ENCODE measurements at places on chromosomes 1 and 21.

GRCh38 chr1:171127501-171127900 lies 36.8 kb downstream of the FMO3 start:
- H3K27ac ChIP-seq: peak overlapping the region; percentile 79
- peaks cover 12% of the 10 kb centered on the region for H3K4me1 ChIP-seq
- no peak for DNase-seq

DNA sequence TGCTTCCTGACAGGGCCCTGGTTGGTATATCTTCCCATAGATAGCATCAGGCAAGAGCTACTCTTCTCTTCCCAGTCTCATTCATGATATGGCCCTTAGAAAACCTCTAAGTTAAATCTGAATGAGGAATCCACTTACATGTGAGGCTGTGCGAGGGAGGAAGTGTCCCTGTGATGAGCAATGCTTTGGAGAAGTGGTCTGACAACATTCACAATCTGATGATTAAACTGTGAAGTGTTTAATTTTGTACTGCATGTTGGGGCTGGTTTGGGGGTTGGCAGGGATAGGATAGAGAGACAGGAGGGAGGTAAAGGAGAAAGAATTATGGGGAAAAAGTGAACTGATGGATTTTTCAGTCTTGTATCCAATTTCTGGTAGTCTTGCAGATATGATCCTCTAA lies 421.2 kb upstream of the DAB1 start:
- no peaks in the 10 kb centered on the region for H3K4me1 ChIP-seq
- H3K27ac ChIP-seq: no peak overlapping the region
- H3K36me3 ChIP-seq: no peaks in the 10 kb centered on the region
- H3K27me3 ChIP-seq: no peaks in the 10 kb centered on the region
- H3K4me3 ChIP-seq: no peak overlapping the region
- no peak for DNase-seq

GRCh38 chr21:45917241-45917640 lies 64.3 kb upstream of the COL6A1 start:
- H3K27me3 ChIP-seq: no peaks in the 10 kb centered on the region
- H3K36me3 ChIP-seq: no peaks in the 10 kb centered on the region
- H3K4me3 ChIP-seq: no peak overlapping the region
- DNase-seq: no peak

- H3K27me3 ChIP-seq: no peaks in the 10 kb centered on the region
- H3K36me3 ChIP-seq: no peaks in the 10 kb centered on the region
- DNase-seq: peak; percentile 58
- H3K4me1 ChIP-seq: no peaks in the 10 kb centered on the region
- no peak overlapping the region for H3K4me3 ChIP-seq
- peak overlapping the region; percentile 5 for H3K27ac ChIP-seq
Observed at GRCh38 chr1:110240476-110241210, 30.5 kb downstream of the KCNC4 start.

DNA sequence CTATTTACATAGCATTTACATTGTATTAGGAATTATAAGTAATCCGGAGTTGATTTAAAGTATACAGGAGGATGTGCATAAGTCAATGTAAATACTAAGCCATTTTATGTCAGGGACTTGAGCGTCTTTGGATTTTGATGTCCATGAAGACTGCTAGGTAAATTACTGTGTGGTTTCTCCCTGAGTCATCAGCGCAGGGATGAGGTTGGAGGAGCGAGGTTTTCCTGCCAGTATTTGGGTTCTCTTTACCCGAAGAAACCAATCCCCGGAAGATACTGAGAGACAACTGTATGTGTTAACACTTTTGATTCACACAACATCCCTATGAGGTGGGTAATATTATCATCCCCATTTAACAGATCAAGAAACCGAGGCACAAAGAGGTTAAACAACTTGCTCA lies 29.3 kb downstream of the BATF3 start:
- H3K36me3 ChIP-seq: no peaks in the 10 kb centered on the region
- H3K4me1 ChIP-seq: no peaks in the 10 kb centered on the region
- H3K27ac ChIP-seq: no peak overlapping the region
- H3K27me3 ChIP-seq: no peaks in the 10 kb centered on the region
- no peak overlapping the region for H3K4me3 ChIP-seq

GRCh38 chr1:168297019-168297730 lies 16.5 kb downstream of the TBX19 start:
- DNase-seq: no peak
- H3K4me1 ChIP-seq: no peaks in the 10 kb centered on the region
- no peak overlapping the region for H3K4me3 ChIP-seq
- no peaks in the 10 kb centered on the region for H3K27me3 ChIP-seq
- H3K36me3 ChIP-seq: no peaks in the 10 kb centered on the region

DNA sequence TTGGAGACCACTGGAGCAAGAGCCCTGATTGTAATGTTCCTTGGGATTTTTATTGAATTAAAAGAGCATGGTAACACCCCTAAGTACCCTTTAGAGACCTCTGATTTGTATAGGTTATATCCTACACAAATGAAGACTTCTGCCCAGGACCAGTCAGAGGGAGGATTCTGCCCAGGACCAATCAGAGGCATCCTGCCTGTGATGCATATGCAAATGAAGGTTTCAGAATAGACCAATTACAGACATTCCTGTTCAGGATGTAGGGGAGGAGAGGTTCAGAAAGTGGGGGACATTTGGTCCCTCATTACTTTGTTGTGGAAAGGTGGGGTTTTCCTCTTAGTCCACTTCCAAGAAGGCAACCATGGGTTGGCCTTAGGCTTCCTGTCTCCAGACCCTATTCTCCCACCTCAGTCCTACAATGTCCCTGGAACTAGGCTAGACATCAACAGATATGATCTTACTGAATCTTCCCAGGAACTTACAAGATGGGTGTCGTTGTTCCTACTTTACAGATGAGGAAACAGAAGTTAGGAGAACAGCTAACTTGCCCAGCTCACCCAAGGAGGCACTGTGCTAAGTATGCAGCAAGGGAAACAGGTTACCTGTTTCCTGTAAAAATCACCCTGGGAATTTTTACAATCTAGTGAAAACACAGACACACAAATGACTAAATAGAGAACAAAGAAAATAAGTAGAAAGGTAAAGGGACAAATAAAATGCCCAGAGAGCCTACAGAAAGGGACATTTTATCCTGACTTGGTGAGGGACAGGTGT lies 36.8 kb upstream of the SFPQ start:
- no peak for DNase-seq
- H3K4me1 ChIP-seq: no peaks in the 10 kb centered on the region
- no peak overlapping the region for H3K27ac ChIP-seq
- no peaks in the 10 kb centered on the region for H3K36me3 ChIP-seq
- no peaks in the 10 kb centered on the region for H3K27me3 ChIP-seq
- H3K4me3 ChIP-seq: no peak overlapping the region

GRCh38 chr1:198647055-198647454 lies 8.2 kb downstream of the PTPRC start:
- no peaks in the 10 kb centered on the region for H3K27me3 ChIP-seq
- no peaks in the 10 kb centered on the region for H3K36me3 ChIP-seq
- no peak overlapping the region for H3K4me3 ChIP-seq
- DNase-seq: no peak
- no peaks in the 10 kb centered on the region for H3K4me1 ChIP-seq
- H3K27ac ChIP-seq: no peak overlapping the region

- no peak overlapping the region for H3K27ac ChIP-seq
- H3K4me1 ChIP-seq: no peaks in the 10 kb centered on the region
- no peak overlapping the region for H3K4me3 ChIP-seq
- H3K36me3 ChIP-seq: no peaks in the 10 kb centered on the region
- DNase-seq: peak; percentile 21
Observed at GRCh38 chr1:218488986-218489385, 143.8 kb downstream of the TGFB2 start.

DNA sequence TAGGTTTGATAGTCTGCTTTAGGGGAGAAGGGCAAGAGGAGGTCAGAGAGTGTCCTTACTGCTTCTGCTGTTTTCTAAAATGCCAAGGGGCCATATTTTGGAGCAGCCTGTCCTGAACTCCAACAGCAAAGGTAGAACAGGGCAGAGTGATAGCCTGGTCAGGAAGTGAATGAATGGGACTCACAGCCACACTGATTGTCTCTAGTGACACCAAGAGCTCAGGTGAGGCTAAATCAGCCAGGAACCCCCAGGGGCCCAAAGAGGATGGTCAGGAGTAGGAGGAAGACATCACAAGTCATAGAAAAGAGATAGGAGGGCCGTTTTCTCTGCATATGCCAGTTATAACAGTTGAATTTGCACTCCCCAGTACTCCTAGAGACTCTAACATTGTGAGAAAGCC lies 97.4 kb upstream of the DUSP10 start:
- H3K4me1 ChIP-seq: no peaks in the 10 kb centered on the region
- no peaks in the 10 kb centered on the region for H3K36me3 ChIP-seq
- no peak overlapping the region for H3K27ac ChIP-seq
- DNase-seq: no peak
- no peaks in the 10 kb centered on the region for H3K27me3 ChIP-seq

DNA sequence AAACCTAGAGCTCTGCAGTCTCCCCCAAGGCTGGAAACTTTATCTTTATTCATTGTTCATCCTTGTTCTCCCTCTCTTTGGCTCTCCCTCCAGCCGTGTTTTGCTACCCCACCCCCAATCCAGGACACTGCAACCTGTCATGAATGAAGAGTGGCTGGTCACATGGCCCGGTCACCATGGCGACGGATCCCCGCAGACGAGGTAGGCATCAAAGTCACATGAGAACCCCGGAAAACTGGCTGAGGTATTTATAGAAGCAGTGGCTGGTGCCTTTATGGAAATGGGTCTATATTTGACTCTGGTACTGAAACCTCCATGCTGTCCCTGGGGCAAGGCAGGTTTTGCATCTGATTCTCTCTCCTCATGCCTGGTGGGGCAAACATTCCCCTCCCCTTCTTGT lies 13.4 kb upstream of the SLC6A17 start:
- H3K36me3 ChIP-seq: no peaks in the 10 kb centered on the region
- DNase-seq: no peak
- peaks cover 22% of the 10 kb centered on the region for H3K27me3 ChIP-seq
- H3K27ac ChIP-seq: no peak overlapping the region

DNA sequence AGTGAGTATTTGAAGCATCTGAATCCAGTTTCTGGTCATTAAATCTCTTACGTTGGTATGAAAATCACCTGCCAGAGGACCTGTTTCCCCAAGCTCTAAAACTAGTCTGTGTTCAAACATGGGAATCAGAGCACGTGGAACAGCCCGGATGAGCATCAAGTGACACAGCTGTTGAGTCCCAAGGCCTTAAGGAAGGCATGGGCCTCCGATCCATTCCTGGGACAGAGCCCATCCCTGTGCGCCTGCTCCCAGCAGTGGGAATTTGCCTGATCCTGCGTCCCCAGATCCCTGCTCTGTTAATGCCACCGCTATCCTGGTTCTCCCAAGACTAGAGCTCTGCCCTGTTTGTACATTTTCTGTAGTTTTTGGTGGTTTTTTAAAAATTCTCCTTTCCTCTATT lies 68.4 kb upstream of the FBXO28 start:
- no peak for DNase-seq
- H3K27me3 ChIP-seq: no peaks in the 10 kb centered on the region
- H3K4me3 ChIP-seq: no peak overlapping the region
- H3K36me3 ChIP-seq: no peaks in the 10 kb centered on the region
- no peaks in the 10 kb centered on the region for H3K4me1 ChIP-seq

- H3K27ac ChIP-seq: peak overlapping the region; percentile 65
- no peaks in the 10 kb centered on the region for H3K27me3 ChIP-seq
- H3K4me3 ChIP-seq: peak overlapping the region; percentile 34
- H3K36me3 ChIP-seq: no peaks in the 10 kb centered on the region
- DNase-seq: no peak
Observed at GRCh38 chr1:8598060-8598724, 219.2 kb downstream of the RERE start.

DNA sequence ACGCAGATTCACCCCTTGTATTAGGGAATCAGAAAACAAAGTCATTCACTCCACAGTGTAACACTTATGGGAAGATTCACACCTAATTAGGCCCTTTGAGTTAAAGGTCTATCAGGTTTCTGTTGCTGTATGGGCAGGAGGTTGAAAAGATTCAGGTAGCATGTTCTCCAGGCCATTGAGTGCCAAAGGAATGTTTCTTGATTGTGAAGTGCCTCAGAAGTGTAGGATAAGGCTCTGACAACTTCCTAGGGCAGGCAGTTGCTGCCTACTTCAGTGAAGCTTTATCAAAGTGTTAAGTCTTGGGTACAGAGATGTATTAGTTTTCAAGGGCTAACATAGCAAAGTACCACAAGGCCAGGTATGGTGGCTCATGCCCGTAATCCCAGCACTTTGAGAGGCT lies 48.7 kb upstream of the RGS18 start:
- no peak for DNase-seq
- no peaks in the 10 kb centered on the region for H3K4me1 ChIP-seq
- H3K4me3 ChIP-seq: no peak overlapping the region
- no peak overlapping the region for H3K27ac ChIP-seq

DNA sequence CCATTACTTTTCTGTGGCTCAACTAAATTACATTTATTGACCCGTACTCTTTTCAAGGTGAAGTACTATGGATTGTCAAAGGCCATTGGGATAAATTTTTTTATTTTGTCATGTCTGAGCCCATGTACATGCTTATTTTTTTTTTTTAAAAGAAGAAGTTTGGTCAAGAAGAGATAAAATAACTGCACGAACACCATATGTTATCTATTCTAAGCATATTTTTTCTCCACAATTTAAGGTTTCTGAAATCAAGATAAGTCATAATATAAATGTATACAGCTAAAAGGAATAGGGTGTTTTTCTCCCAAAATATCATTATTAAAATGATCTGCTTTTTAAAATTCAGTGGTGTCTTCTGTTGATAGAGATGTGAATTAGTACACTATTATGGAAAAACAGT lies 35.0 kb upstream of the SH2D1B start:
- H3K4me3 ChIP-seq: no peak overlapping the region
- no peaks in the 10 kb centered on the region for H3K36me3 ChIP-seq
- DNase-seq: no peak
- no peaks in the 10 kb centered on the region for H3K27me3 ChIP-seq

- H3K4me3 ChIP-seq: no peak overlapping the region
- no peaks in the 10 kb centered on the region for H3K36me3 ChIP-seq
- no peak overlapping the region for H3K27ac ChIP-seq
- H3K4me1 ChIP-seq: no peaks in the 10 kb centered on the region
Observed at GRCh38 chr1:47951026-47951425, 46.2 kb downstream of the TRABD2B start.

GRCh38 chr1:171367436-171367835 lies 53.5 kb downstream of the FMO4 start:
- H3K4me3 ChIP-seq: no peak overlapping the region
- no peaks in the 10 kb centered on the region for H3K4me1 ChIP-seq
- H3K36me3 ChIP-seq: no peaks in the 10 kb centered on the region
- no peak for DNase-seq
- H3K27ac ChIP-seq: no peak overlapping the region
- H3K27me3 ChIP-seq: no peaks in the 10 kb centered on the region
